Erythroblast (primary cell): ENCODE measurements at places on chromosomes 13 and 19.

DNA sequence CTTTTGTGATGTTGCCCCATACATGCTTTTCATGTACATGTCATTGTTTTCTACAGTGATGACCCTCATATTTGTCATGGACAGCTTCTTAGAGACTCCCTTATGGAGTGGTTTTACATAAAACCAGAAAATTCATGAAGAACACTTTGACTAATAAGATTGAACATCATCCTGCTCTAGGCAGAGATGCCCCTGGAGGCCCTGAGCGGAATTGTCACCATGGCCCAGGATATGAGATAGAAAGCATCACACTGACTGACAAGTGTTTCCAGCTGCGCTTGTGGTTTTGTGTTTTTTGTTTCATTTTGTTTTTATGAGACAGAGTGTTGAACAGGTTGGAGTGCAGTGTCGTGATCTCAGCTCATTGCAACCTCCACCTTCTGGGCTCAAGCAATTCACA, 22.2 kb downstream of the ZNF701 start:
- no peak for DNase-seq

DNA sequence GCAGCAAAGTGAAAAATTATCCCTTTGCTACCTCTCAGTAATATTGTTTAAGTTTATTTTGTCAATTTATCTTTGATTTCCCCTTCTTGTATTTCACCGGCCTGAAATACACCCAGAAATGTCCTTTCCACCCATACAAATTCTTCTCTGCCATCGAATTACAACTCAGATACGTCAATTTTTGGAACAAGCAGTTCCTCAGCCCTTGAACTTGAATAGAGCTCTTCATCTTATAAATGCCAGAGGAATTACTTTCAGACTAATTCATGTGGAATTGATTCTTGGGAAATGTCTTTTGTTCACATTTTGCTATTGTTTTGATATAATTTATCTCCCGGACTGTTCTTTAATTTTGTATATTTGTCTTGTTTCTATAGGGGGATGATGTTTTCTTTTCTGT, 1359.3 kb upstream of the MIR17HG start:
- DNase-seq = no peak

DNA sequence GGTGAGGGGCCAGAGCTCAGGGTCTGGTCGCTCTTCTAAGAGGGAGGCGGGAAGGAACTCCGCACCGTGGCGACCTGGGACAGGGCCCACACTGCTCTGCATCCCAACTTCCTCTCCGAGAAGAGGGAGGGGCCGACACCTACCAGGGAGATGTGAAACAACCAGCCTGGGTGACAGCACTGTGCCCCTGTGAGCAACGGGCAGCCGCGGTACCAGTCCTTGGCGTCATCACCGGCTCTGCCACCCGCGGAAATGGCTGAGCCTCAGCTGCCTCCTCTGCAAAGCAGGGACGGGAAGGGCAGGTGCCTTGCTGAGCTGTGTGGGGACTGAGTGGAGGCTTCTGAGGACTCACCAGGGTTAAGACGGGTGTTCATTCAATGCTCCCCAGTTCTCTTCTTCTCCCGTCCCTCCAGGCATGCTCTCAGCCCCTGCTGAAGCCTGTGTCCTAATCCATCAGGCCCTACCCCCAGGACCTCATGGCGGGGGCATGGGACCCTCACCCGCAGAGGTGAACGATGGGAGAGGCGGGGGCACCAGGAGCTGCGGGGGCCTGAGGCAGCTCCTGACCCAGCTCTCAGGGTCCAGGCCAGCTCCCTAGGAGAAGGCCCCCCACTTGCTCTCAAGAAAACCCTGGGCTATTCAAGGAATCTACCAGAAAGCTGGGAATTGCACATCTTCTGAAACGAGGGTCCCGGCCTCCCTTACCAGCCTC, 9.3 kb downstream of the ZNF787 start:
- DNase-seq = no peak

DNA sequence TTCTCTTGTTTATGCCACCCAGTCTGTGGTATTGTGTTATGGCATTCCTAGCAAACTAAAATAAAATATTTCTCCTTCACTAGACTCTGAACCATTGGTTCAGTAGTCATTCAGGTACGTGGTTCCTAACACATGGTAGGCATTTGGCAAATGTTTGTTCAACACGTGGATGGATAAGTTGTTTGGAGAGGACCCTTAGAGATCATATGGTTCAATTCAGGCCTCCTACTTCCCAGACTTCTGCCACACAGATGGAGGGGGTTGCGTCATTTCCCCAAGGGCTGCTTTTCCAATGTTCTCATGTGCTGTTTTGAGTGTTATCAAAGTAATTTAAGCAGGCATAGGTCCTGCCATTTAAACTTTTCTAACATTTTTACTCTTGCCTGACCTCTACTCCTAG, 6.7 kb downstream of the CXCL17 start:
- no peak for DNase-seq

DNA sequence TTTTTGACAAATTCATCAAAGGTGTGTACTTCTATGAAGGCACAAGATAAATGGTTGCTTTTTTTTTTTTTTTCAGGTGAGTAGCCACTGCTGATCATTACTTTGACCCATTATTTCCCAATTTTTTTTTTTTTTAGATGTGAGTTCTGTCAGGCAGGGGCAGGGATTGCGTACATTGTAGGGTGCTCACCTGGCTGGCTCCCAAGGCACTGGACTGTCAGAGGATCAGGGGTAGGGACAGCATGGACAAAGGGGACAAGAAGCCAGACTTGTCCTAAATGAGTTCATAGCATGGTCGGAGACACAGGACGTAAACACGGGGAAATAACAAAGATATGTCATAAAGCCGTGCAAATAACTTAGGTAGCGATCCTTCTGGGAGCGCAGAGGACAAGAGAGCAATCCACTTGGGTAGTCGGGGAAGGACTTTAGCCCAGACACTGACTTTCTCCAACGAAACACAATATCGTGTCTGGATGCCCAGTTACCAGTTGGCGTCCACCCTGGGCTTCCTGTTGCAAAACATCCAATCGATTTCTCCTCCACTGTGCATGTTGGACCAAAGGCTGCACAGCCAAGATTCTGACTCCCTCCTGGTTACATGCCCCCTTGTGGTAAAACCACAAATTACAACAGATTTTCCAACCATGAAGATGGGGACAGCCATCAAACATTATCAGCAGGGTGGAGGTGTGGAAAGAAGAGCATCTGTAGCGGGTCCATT, 27.5 kb upstream of the KATNAL1 start:
- peak; percentile 78 for DNase-seq

GRCh38 chr13:22517544-22517943, 663.2 kb upstream of the SGCG start:
- DNase-seq = no peak

- DNase-seq = no peak
Observed at GRCh38 chr19:13319526-13319925, 169.3 kb downstream of the IER2 start.

DNA sequence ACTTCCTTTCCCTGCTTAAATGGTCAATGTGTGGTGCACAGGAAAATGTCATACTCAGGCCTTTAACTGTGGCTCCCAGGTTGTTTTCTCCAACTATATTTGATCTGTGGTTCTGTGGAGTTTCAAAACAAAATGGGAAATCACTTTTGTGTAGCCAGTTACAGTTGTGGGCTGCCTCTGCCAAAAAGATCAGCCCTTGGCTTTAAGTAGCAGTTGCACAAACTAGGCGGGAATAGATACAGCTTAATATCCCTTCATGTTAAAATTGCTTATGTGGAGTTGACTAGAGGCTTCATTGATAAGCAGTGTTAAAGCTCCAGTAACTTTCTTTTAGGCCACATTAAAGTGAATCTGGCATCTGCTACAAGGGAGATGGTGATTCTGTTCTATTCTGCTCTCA, 284.8 kb downstream of the SHISA2 start:
- no peak for DNase-seq
